Stimulated activated CD8-positive, alpha-beta memory T cell treated with anti-CD3 and anti-CD28 coated beads, Interleukin-4, amount 100 ng/mL, for 4 hours (primary cell): ENCODE measurements at places on chromosomes 6 and 20.

DNA sequence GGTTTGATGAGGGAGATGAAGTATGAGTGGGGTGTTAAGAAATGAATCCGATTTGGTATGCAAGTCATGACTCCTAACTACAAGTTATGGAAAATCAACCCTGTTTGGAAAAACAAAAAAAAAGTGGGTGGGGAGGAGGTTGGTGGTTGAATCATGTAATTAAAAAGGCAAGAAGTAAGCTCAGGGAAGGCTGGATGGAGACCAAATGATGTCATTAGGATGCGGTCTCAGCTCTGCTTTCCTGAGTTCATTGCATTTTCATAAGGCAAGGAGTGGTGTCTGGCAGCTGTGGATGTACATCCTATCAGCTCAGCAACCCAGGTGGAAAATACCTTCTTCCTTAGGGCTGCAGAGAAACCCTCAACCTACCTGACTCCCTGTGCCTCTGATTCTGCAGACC is 60.4 kb upstream of the AKAP12 start:
- no peak for DNase-seq

DNA sequence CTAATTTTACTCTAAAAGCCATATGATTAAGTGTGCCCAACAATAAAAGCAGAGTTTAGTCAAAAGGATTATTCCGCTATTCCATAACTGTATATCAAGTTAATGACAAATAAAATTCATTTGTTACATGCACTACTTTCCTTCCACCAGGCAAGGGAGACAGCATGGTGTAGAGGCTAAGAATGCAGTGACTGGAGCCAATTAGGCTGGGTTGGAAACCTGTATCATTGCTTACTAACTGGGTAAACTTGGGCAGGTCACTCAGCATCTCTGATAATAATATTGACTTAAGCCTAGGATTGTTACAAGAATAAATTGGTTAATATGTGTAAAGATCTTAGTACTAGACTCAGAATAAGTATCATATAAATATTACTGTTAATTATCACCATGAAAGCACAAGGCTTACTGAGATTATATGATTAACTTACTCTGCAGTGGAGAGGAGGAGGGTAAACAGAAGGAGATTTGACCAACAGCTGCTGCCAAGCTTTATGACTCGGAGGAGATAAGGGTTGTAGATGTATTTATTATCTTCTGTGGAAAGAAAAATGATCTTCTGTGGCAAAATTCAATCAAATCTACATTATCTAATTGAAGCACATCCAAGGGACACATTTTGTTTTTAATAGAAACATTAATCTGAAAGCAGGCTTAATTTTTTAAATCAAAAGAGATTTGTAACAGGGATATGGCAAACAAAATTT is 1459.9 kb downstream of the GRIK2 start:
- no peak for DNase-seq

GRCh38 chr6:33428966-33429749 is 9.3 kb downstream of the SYNGAP1 start:
- no peak for DNase-seq

GRCh38 chr20:34268851-34269636 is 27.8 kb downstream of the ASIP start:
- DNase-seq, result no peak

- DNase-seq, result no peak
Measured at GRCh38 chr20:24503352-24503931, 34.0 kb downstream of the SYNDIG1 start.

GRCh38 chr20:24918579-24919566 is 30.2 kb upstream of the CST7 start:
- no peak for DNase-seq

DNA sequence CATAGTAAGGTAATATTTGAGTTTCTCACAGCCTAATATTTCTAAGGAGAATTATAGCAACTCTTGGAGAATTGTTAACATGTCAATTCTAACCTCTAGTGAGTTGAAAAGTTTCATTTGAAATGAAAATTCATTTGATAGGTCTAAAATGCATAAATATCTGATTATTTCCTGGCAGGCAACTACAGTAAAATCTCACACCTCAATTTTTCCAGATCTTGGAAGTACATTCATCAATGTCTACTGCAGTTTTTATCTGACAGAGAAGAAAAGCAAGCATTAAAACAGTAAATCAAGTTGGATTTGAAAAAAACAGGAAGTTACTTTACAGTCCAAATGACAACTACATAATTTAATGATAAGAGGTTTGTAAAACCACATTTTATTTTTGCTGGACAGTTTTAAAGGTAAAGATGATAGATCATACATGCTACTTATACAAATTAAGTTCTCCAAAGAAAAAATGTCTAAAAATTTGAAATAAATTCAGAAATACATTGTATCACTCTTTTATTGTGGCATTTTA is 631.3 kb downstream of the EYS start:
- no peak for DNase-seq
